ENCODE measurements at places on chromosomes 6 and 20.

DNA sequence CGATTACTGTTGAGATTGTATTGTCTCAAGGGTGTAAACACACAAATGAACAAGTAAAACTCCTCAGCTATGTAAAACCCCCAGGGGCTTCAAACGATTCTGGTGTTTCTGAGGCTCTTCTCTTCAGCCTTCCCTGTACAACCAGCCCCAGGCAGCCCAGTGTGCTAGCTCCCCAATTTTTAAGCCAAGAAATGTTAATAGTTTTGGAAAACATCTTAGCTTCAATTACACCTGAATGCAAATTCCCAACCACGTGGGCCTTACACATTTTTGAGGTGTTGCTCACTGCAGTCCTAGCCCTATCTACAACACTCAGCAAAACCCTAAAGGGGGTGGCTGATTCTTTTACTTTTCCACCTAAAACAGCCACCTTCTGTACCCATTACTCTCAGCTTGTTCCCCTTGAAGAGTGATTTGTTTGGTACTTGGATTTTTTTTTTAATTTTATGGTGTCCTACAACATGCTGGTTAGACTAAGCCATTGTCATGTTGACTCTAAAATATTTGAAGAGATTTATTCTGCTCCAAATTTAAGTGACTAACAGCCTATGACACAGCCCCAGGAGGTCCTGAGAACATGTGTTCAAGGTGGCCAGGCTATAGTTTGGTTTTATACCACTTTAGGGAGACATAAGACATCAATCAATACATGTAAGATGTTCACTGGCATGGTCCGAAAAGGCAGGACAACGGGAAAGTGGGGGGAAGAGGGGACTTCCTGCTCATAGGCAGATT lies 48.7 kb downstream of the ADAT2 start:
- no peak for DNase-seq

GRCh38 chr6:163408352-163408991 lies 6.0 kb upstream of the QKI start:
- no peak for DNase-seq

GRCh38 chr6:47810885-47811284 lies 29.1 kb downstream of the OPN5 start:
- DNase-seq, result no peak

DNA sequence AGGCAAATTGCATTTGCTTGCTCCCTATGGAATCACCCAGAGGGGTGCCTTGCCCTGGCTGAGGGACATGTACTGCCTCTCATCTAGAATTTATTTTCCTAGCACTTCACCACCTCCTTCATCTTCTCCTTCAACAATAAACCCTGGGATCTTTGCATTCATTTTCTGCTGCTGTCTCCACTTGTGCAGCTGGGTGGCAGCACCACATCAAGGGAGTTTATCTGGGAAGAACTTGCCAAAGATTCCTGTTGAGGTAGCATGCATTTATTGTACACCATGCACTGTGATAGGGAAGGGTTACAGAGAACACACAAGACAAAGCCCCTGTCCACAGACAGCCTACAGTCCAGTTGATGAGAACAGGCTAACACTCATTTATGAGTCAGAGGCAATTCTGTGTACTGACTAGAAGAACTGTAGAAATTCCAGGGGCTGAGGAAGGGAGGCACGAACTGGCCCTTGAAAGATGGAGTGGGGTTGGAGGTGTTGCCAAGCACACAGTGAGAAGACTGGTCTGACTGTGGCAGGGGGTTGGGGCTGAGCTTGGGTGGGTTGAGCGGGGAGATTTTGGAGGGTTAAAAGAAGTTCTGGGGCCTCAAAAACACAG lies 17.5 kb downstream of the C20orf173 start:
- DNase-seq, result no peak

- DNase-seq, result no peak
Measured at GRCh38 chr20:19495905-19496703, 262.0 kb upstream of the RIN2 start.

- DNase-seq, result no peak
Measured at GRCh38 chr20:20338133-20338730, 29.7 kb upstream of the INSM1 start.

- no peak for DNase-seq
Measured at GRCh38 chr6:37693546-37694250, 4.0 kb downstream of the MDGA1 start.

DNA sequence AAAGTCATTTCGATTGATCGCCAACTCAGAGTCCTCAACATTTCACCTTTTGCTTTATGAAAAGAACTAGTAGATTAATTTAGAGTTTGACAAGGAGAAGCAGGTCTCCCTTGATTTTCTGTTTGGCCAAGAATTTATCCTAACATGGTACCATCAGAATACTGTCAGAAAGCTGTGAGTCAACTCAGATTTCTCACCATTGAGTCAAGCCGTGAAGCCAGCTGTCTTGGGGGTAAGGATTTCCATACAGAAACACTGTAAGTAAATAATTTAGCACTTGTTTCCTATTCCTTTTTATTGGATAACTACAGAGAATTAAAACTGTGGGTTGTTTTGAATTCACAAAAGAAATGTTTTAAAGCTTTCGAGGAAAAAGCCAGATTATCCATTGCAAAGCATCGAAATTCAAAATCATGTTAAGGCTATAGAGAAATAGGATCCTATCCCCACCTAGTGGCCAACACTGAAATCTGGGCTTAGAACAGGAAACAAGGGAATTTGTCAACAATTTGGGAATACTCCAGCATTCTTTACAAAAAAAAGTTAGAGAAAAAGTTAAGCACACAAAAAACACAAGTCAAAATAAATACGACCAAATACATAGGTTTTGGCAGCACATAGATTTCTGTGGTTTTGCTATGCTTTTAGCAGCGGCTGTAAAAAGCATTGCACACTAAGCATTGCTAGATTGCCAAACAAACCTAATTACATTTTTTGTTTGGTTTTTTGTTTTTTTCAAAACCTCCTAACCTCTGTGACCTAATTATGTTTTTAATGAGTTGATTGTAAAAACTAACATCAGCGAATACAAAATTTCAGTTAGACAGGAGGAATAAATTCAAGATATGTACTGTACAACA lies 44.2 kb downstream of the COL11A2 start:
- DNase-seq, result no peak

- no peak for DNase-seq
Measured at GRCh38 chr20:15310361-15310760, 972.9 kb upstream of the FLRT3 start.

- no peak for DNase-seq
Measured at GRCh38 chr6:40164345-40164755, 230.1 kb upstream of the MOCS1 start.

DNA sequence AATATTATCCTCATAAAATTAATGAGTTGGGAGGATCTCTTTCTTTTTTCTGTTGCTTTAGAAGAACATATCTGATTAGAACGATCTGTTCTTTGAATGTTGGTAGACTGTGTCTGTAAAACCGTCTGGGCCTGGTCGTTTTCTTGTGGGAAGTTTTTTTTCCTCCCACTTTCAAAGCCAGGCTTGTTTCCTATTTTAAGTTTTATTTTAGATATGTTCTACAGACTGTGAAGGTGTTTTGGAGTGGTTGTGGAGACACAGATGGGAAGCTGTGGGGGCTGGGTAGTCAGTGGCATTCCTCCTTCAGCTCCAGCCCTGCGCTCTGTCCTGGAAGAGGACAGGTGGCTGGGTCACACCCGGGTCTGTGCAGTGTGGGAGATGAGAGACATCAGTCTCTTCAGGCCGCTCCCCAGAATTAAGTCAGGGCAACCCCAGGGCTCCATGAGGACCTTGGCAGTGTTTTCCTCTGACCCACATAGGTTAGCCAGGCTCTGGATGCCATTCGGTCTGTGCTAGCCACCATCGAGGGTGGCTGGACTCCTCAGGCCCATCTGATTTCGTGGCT lies 92.0 kb upstream of the SCP2D1 start:
- DNase-seq, result no peak

- DNase-seq, result no peak
Measured at GRCh38 chr20:24304291-24304690, 165.1 kb upstream of the SYNDIG1 start.

GRCh38 chr6:139251045-139251690 lies 40.6 kb downstream of the TXLNB start:
- DNase-seq, result no peak

Measured in esophagus muscularis mucosa (tissue), 4 donors.